GOT3 (cell line): ENCODE measurements at places on chromosomes 1 and 21.

DNA sequence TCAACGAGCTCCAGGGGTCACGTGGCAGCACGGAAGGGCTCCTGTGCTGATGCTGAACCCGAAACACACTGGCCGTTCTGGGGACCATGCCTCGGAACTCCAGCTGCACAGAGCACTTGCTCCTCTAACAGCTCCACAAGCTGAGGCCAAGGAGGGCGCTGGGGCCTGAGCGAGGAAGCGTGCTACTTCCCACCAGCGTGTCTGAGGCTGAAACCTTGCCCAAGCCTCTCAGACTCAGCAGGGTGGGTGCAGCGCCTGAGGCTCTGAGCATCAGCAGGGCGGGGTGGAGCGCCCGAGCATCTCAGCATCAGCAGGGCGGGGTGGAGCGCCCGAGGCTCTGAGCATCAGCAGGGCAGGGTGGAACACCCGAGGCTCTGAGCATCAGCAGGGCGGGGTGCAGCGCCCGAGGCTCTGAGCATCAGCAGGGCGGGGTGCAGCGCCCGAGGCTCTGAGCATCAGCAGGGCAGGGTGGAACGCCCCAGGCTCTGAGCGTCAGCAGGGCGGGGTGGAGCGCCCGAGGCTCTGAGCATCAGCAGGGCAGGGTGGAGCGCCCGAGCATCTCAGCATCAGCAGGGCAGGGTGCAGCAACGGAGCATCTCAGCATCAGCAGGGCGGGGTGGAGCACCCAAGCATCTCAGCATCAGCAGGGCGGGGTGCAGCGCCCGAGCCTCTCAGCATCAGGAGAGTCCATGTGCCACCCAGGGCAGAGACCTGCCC lies 9.6 kb downstream of the WRAP73 start:
- DNase-seq, result no peak

DNA sequence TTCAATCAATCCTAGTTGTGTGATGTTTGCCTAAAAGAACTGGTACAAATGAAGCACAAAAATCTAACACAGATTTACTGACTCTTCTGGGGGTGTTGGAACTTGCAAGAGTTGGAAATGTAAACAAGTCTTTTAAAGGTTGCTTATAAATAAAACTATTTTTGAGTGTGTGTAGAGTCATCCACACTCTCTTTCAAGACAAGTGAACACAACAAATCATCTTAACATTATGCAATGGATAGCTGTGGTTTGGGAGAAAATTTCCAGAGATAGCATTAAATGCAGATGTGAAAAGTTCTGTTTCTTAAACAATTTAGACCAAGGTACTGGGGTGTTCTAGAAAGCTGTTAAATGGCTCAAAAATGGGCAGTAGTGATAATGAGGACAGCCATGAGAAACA lies 28.7 kb downstream of the C1orf87 start:
- no peak for DNase-seq

- no peak for DNase-seq
Observed at GRCh38 chr21:25636727-25637126, 2.3 kb upstream of the JAM2 start.

GRCh38 chr1:152347116-152347728 lies 12.6 kb downstream of the FLG2 start:
- no peak for DNase-seq

GRCh38 chr1:157437296-157437695 lies 115.0 kb downstream of the FCRL5 start:
- DNase-seq, result no peak

- no peak for DNase-seq
Observed at GRCh38 chr21:45309069-45309986, 21.6 kb upstream of the POFUT2 start.
